CD4-positive, alpha-beta T cell treated with Interleukin-2 at 100 ng/mL for 4 hours (primary cell): ENCODE measurements at places on chromosomes 2 and 18.
A peak's percentile ranks its signal among the peaks of the same experiment; 100 is the strongest.

GRCh38 chr2:58163913-58164312, 77.2 kb downstream of the FANCL start:
- no peak for DNase-seq

- DNase-seq, result no peak
These were observed 83.8 kb downstream of the CLHC1 start for GRCh38 chr2:55148269-55148668.

DNA sequence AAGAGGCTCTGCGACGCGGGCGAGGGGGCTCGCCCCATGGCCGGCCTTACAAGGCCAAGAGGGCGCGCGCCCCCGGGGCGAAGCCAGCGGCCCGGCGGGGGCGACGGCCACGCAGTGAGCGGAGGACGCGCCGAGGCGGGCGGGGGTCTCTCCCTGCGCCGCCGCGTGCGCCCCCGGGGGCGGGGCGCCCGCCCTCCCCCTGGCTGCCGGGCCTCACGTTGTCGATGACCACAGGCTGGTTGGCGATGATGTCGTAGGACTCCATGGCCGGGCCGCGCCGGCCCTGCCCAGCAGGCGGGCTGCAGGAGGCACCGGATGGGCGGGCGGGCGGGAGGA, 250 bp downstream of the ACTR1B start:
- no peak for DNase-seq

DNA sequence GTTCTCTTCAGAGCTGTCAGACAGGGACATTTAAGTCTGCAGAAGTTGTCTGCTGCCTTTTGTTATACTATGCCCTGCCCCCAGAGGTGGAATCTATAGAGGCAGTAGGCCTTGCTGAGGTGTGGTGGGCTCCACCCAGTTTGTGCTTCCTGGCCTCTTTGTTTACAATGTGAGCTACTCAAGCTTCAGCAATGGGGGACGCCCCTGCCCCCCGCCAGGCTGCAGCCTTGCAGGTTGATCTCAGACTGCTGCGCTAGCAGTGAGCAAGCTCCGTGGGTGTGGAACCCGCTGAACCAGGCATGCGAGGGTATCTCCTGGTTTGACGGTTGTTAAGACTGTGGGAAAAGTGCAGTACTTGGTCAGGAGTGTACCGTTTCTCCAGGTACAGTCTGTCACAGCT, 24.0 kb upstream of the PAIP2B start:
- DNase-seq, result no peak

- no peak for DNase-seq
These were observed 300.4 kb upstream of the NETO1 start for GRCh38 chr18:73168236-73168635.

DNA sequence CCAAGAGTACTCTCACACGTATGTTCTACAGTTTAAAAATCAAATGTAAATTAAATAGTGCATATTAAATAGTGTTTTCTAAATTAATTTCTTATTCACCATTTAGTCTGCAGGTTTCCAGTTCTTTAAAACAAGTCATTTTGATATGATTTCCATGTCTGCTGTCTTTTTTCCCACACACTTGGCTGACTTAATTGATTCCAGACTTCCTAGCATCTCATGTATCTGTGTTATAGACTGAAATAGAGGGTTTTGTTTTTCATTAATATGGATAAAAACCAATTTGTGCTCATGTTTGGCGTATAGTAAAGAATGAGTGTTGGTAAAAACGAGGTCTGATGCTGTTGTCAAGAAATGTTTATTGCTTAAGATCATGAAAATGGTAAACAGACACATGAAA, 104.3 kb downstream of the SRBD1 start:
- DNase-seq, result no peak

DNA sequence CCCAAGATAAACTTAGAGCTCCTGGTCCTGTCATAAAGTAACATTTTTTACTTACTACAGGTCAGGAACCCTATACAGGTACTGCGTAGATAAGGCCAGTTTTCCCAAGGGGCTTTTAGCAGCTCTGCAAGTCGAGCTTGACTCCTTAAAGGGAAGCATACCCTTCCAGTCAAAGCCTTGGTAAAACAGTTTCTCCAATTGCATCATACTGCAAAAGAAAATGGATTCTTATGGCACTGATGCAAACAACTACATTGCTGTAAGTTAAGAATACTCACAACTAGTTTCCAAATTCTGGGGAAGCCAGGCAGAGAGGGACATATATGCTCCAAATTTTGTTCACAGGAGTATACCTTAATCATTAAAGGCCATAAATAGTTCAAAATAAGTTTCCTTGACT, 31.0 kb downstream of the MYO3B start:
- DNase-seq, result no peak

GRCh38 chr2:18922276-18922675, 332.9 kb upstream of the NT5C1B start:
- no peak for DNase-seq

DNA sequence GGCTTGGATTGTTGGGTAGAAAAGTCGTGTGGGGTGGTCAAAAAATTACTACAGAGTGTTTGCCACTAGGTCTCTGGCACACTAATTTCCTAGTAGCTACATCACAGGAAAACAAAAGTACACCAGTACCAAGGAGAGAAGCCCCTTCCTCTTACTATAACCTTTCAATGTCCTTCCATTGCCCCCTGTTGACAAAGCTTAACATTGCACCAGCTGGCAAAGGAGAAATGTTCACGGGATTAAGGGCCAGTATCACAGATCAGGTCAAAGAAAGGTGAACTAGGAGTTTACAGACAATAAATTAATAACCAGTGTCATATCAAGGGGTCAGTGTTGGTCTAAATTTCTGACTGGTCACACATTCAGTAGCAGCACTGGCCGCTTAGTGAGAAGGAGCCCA, 1139.6 kb upstream of the FAM98A start:
- DNase-seq, result no peak

- DNase-seq, result peak; percentile 18
These were observed 403 bp downstream of the TMEM127 start for GRCh38 chr2:96265349-96265839.

GRCh38 chr18:34594266-34594665, 115.8 kb upstream of the DTNA start:
- no peak for DNase-seq

DNA sequence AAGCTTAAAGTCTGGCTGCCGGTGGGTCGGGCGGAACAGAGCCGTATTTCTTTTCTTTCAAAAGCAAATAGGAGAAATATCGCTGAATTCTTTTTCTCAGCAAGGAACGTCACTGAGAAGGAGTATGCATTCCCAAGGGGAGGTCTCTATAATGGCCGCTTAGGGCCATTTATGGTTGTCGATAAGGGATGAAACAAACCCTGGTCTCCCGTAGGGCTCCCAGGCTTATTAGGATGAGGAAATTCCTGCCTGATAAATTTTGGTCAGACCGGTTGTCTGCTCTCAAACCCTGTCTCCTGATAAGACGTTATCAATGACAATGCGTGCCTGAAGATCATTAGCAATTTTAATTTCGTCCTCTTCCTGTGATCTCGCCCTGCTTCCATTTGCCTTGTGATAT, 227.7 kb upstream of the ZEB2 start:
- DNase-seq, result no peak

DNA sequence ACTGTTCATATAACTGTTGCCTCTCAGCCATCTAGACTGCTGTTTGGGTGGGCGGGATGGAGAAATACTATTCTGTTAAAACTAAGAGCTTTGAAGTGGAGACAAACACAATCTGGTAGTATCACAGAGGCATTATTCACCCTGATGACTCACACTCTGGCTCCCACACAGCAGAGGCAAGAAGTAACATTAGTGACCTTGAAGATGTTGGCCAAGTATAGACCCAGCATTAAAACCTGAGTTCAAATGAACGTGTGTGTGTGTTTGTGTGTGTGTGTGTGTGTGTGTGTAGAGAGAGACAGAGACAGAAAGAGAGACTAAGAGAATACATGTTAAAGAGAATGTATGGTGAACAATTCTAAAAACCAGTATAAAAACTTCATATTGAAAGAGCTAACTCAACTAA, 22.5 kb upstream of the ACVR1 start:
- peak; percentile 84 for DNase-seq

GRCh38 chr2:127182626-127183458, 37.3 kb downstream of the CYP27C1 start:
- no peak for DNase-seq

DNA sequence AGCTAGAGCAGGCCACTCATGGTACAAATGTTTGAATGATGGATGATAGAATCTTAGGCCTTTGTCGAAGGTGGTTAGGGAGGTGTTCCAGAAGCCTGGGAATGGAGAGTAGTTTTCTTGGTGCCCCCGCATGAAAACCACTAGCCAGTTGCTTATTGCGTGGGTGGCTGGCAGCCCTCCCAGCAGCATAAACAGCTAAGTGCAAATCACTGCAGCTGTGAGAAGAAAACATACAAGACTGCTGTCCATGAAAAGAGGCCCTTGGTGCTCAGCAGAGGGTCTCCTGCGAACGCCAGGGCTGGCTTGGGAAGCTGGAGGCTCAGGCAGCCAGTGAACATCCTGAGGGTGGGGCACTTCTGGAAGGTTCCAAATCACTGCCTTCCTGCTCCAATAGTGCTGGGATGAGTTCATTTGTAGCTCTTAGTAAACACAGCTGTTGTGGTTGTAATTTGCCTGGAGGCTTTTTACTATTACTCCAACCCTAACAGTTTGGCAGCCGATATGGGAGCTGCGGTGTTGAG, 118.8 kb downstream of the MGAT5 start:
- no peak for DNase-seq

- no peak for DNase-seq
These were observed 15.8 kb downstream of the M1AP start for GRCh38 chr2:74632209-74632938.

- no peak for DNase-seq
These were observed 605 bp downstream of the WNT6 start for GRCh38 chr2:218859988-218860831.

DNA sequence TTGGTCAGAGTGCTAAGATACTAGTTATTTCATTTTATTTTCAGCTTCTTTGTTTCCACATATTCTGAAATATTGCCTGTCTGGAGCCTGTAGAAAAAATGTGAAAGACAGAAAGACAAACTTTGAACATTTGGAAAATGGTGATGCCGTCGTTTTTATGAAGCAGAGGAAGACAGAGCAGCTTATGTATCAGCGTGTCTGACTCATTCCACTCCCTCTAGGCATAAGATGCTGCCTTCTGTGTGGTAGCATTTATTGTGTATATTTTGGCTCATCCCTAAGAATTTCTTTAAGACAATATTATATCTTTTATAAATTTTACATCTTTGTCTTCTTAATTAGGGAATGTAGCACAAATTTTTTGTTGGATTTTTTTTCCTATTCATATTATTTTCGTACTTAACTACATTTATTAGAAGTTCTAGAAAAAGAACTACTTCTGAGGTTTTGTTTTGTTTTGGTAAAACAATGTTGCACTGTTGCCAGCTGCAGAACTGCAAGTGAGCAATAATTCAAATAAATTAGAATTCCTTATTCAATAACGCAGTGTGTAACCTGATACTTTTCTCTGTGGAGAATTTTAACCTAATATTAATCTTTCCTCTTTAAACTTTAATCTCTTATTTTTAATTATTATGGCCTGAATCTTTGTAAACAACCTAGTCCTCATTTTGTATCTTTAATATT, 300.4 kb downstream of the ZNF407 start:
- no peak for DNase-seq

DNA sequence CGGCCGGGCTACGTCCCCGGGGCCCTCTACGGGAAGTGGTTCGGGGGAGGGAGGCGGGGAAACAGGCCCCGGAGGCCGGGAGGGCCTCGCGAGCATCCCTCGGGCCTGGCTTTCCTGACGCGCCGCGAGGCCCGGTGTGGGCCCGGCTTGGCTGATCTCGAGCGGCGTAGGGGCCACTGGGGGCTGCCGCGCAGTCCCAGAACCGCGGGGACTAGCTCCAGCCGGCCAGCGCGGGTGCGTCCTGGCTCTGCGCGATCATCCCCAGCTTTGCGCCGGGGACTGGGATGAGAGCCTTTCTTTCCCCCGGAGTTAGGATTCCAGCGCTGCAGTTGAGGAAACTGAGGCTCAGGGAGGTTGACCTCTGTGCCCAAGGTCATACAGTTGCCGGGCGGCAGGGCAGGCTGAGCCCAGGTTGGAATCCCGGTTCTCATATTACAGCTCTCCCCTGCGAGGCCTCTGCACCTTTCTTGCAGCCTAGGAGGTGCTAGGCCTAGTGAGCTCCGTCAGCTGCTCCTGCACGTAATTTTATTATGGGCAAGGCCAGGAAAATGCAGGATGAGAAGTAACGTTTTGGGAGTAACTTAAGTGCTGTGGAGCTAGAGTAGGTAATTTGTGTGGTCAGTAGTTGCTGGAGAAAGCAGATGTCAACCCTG, 501 bp downstream of the LPIN1 start:
- DNase-seq, result no peak

- DNase-seq, result peak; percentile 2
These were observed at the start of gene RND3 for GRCh38 chr2:150487537-150488429. TSS of gene RND3 (minus strand) at chr2:150487667. CDS start at chr2:150487417, 250 bp downstream.

DNA sequence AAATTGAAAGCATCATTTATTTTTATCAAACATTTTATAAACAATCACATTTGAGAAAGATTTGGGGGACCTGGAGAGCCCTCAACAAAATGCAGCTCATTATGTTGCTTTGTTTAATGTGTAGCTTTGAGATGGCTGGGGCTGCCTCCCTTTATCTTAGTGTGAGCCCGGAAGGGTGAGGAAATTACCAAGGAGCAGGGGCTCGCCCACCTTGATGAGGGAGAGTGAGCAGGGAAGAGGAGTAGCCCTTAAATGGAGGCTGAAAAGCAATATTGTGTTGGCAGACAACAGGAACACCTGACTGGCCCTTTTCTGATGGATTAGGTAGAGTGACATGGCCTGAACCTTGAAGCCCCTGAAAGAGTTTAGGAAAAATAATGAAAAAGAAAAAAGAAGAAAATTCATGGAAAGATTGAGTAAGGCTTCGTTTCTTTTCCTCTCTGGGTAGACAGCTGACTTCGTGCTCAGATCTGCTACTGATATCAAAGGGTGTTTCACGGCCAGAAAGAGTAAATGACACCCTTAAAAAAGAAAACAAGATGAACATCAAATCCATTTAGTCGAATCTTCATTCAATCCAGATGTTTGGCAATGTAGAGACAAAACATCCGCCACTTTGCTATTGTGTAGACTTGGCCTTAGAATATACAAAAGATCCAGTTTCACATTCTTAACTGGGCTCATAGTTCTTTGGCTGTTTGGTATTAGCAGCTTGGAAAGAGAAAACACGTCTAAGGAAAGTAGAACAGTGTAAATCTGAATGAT, 206.5 kb upstream of the TCF4 start:
- DNase-seq, result no peak

- no peak for DNase-seq
These were observed 143.1 kb upstream of the GAREM1 start for GRCh38 chr18:32613821-32614220.

- no peak for DNase-seq
These were observed 24.3 kb downstream of the NCK2 start for GRCh38 chr2:105768961-105769452.
